Activated CD4-positive, alpha-beta T cell treated with anti-CD3 and anti-CD28 coated beads, Interleukin-2, amount 50 U/mL, for 16 hours (primary cell): ENCODE measurements at places on chromosomes 3 and 15.

DNA sequence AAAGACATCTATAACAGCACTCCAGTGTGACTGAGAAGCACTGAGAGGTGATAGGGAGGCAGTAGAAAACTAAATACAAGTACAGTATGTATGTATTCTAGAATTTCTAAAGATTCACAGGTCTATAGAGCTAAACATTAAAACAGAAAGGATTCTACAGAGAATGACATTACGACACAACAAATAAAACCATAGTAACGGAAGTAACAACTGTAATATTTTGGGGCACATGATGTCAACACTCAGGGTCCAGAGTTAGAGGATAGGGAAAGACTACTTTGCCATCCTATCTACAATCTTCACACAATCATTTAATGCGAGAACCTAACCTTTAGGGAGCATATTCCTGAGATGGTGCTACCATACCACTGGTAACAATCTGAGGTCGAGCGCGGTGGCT is 13.6 kb downstream of the UBXN7 start:
- no peak for DNase-seq

GRCh38 chr3:126612479-126613205 is 42.3 kb downstream of the TXNRD3 start:
- DNase-seq, result no peak

DNA sequence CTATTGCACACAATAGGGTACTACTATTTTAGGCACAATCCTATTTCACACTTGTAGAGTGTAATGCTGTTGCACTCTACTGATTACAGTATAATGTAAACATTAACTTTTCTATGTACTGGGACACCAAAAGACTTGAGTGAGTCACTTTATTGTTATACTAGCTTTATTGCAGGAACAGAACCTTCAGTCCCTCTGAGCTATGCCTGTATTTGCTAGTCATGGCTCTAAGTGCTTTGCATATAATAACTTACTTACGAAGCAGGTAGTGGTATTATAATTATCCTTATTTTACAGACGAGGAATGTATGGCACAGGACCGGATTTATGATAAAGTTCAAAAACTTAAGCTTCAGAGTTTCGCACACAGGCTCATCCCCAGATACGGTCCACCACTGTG is 106.6 kb upstream of the SLC6A6 start:
- DNase-seq, result no peak

GRCh38 chr3:71217640-71218222 is 365.8 kb downstream of the FOXP1 start:
- DNase-seq, result no peak
